ENCODE measurements at places on chromosomes 5 and 9. TPM values are rescaled to one million over a fixed set of nuclear protein-coding genes. Genes with fewer than 3 reads are reported as not detected.

NEUROG1 gene
- not detected for total RNA-seq

SOX30 gene
- total RNA-seq: not detected

OR1J2 gene
- not detected for total RNA-seq

DNA sequence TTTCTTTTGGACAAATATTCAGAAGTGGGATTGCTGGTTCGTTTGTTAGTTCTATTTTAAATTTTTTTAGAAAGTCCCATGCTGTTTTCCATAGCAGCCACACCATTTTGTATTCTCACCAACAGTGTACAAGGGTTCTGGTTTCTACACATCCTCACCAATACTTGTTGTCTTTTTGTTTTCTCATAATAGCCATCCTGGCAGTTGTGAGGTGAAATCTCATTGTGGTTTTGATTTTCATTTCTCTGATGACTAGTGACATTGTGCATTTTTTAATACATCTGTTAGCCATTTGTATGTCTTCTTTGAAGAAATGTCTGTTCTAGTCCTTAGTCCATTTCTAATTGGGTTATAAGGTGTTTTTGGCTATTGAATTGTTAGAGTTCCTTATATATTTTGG, 214.3 kb downstream of the ARRDC3 start:
- no peaks in the 10 kb centered on the region for H3K36me3 ChIP-seq
- H3K4me1 ChIP-seq: no peaks in the 10 kb centered on the region
- no peaks in the 10 kb centered on the region for H3K27me3 ChIP-seq
- H3K4me3 ChIP-seq: no peak overlapping the region

- H3K27ac ChIP-seq: no peak overlapping the region
- H3K4me1 ChIP-seq: no peaks in the 10 kb centered on the region
- no peaks in the 10 kb centered on the region for H3K36me3 ChIP-seq
- peak; percentile 33 for DNase-seq
- H3K27me3 ChIP-seq: no peaks in the 10 kb centered on the region
These were observed 7.3 kb upstream of the HNRNPAB start for GRCh38 chr5:178196986-178197385.

DNA sequence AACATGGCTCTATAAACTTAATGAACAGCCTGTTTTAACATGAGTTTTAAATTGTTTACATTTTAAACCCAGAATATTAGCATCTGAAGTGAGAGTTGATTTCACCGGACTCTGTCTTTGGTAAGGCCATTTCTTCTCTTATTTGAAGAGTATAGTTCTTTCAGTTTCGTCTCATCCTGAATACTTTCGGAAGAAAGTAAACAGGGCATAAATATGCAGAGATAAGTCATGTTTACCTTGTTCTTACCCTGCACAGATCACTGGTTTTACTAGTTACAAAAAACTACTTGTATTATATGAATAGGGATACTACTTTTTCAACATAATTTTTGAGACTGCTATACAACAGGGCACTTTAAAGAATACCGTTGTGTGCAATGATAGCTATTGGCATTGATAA, 656.3 kb upstream of the ZNF608 start:
- H3K27me3 ChIP-seq: no peaks in the 10 kb centered on the region
- H3K27ac ChIP-seq: no peak overlapping the region
- H3K4me3 ChIP-seq: no peak overlapping the region
- no peaks in the 10 kb centered on the region for H3K36me3 ChIP-seq
- no peak for DNase-seq

- H3K27me3 ChIP-seq: no peaks in the 10 kb centered on the region
- H3K36me3 ChIP-seq: no peaks in the 10 kb centered on the region
- H3K4me1 ChIP-seq: no peaks in the 10 kb centered on the region
- no peak overlapping the region for H3K27ac ChIP-seq
These were observed 10.3 kb upstream of the CD180 start for GRCh38 chr5:67206929-67207328.

DNA sequence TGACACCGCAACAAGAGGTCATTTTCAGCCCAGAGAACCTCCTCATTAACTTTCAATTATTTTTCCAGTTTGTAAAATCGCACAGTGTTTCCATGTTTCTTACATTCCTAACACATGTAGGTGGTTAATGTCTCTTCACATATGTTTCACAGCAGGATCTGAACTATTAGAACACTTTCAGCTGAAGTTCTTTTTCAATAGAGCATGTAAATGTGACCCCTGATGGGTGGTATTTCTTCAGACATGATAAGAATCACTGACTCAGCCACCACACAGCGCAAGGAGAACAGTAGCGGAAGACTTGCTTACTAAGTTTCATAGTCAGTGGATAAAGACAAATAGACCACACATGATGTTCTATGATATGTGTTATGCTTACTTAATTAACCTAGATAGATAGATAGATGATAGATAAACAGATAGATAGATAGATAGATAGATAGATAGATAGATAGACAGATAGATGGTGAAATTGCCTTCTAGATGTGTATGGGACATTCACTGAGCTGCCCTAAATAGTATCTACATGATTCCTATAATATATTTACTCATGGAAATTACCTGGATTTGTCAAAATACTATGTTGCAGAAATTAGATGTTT, 1992.1 kb upstream of the NUDT12 start:
- H3K36me3 ChIP-seq: no peaks in the 10 kb centered on the region
- H3K4me3 ChIP-seq: no peak overlapping the region
- no peaks in the 10 kb centered on the region for H3K4me1 ChIP-seq
